ENCODE measurements at places on chromosomes 5 and 9.

DNA sequence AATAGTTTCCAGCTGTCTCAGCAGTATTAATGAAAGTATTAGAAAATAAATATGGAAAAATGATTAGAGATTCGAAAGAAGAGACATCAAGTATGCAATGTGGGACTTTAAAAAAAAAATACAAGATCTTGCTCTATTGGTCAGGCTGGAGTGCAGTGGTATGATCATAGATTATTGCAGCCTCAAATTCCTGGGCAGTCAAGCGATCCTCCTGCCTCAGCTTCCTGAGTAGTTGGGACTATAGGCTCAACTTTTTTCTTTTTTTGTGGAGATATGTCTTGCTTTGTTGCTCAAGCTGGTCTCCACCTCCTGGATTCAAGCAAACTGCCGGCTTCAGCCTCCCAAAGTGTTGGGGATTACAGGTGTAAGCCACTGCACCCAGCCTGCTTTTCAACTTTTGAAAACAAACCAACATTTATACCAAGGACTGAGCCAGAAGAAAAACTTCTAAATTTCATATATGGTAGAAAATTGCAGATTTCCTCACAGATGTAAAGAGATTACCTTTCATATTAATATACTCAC lies 323.1 kb downstream of the ADGRV1 start:
- DNase-seq = no peak

- DNase-seq = peak; percentile 9
Measured at GRCh38 chr5:93621327-93621798, 38.3 kb downstream of the NR2F1 start.

- DNase-seq = no peak
Measured at GRCh38 chr5:137627293-137627692, 108.6 kb downstream of the KLHL3 start.

DNA sequence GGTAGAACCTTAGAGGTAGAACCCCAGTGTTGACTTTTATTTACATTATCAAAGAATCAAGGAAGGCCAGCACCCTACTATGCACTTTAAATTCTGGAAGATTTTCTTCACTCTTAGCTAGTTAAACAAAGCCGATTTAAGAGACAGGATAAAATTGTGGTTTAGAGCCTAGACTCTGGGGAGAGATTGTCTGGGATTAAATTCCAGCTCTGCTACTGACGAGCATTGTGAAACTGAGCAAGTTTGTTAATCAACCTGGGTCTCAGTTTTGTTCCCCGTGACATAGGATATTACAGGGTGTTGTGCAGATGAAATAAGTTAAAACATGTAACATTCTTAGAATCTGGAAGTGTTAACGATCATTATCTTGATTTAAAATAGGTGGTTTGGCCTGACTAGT lies 83.5 kb downstream of the FEM1C start:
- DNase-seq = no peak

DNA sequence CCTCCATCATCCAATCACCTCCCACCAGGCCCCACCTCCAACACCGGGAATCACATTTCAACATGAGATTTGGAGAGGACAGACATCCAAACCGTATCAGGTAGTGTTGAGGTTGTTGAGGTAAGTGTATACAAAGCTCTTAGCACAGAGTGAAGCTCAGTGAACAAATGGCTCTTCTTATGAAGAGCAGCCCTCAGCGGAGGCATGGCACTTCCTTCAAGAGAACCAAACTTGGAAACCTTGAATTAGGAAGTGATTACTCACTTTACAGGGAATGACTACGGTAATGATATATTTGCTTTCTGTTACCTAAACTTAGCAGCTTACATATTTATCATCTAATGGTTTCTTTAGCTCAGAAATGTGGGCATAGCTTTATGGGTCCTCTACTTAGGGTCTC lies 92.8 kb downstream of the IQGAP2 start:
- no peak for DNase-seq

- DNase-seq = no peak
Measured at GRCh38 chr5:73355108-73355507, 93.5 kb downstream of the FOXD1 start.

DNA sequence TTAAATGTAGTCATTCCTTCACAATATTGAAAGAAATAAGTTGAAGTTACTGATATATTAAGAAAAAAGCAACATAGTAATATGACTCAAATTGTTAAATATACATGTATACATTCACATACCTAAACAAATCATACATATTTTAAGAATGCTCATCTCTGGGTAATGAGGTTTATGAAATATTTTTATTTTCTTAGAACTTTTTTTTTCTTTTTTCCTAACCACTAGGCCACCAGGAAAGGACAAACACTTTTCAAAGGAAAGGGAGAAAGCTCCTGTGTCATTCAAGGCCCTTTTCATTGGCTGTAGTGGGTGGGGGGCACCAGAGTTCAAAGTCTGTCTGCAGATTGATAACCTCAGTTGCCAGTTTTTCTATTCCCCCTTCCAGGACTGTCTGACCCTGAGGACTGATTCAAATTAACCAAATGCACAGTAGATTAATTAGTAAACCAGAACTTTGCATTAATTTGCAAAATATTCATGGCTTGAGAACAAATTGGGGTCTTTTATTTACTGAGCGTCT lies 72.9 kb upstream of the NIPAL4 start:
- no peak for DNase-seq

GRCh38 chr5:150402901-150403342 lies 9.8 kb downstream of the CD74 start:
- DNase-seq = no peak

GRCh38 chr5:139473565-139473964 lies 2.8 kb downstream of the SMIM33 start:
- no peak for DNase-seq
